NCI-H69 (cell line): ENCODE measurements at places on chromosomes 5 and 9.

DNA sequence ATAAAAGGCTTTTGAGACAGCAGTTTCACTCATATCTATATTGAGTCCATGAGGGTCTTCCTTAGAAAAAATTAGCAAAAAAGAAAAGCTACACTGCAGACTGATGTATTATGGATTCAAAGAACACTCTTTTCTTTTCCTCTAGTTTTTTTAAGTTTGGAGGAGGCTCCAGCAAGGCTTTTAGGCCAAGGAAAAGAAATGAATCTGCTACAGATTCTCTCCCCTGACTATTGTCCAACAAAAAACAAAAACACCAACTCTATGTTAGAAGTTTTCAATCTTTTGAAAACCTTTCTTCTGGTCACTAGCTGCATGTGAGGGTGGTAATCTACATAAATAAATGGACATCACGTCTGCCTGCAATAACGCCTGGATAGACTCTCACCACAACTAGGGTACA is 310.4 kb downstream of the ARL15 start:
- no peak for DNase-seq

DNA sequence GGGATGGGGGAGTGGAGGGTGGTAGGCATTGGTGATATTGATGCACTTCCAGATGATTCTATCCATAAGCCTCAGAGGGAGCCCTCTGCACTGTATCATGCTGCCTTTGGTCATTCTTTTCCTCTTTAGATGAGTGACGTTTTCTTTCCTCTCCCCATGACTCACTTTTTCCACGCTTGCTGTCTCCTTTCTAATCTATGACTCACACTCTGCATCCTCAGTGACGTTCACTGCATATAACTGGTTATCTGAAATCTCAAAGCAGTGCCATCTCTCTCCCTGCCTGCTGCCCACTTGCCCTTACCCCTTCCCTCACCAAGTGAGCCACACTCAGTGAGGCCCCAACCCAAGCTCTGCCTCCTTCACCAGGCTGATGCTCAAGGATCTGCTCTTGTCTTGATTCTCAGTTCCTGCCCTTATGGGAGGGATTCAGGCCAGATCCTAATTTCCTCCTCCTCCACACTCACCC is 31.6 kb downstream of the PTGS1 start:
- DNase-seq, result no peak

DNA sequence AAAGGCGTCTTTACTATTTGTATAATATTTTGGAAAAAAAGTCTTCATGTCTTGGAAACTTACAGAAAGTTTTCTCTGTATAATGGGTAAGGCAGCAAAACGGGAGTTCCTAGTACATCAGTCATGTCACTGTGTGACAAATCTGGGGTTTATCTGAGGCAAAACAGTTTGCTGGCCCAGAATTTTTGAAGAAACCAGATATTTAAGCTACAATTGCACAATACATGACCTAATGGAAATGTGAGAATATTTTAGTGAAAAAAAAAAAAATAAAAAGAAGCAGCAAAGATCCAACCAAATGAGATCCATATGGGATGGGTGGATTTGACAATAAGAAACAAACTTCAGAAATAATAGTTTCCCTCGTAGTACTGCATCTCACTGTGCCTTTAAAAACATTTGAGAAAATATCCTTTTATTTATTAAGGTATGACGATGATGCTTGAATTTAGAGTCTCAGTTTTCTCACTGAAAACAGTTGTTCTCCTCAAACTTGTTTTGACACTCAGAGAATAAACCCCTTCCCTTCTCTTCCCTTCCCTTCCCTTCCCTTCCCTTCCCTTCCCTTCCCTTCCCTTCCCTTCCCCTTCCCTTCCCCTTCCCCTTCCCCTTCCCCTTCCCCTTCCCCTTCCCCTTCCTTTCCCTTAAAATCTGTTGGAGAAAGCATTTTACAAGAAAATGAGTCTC is 180.5 kb upstream of the TUT7 start:
- no peak for DNase-seq

- no peak for DNase-seq
These were observed 12.8 kb downstream of the PAEP start for GRCh38 chr9:135574331-135574730.

GRCh38 chr5:75340714-75341478 is 3.9 kb downstream of the HMGCR start:
- DNase-seq, result no peak

GRCh38 chr9:34072868-34073590 is 24.3 kb upstream of the UBAP2 start:
- DNase-seq, result peak; percentile 72

GRCh38 chr9:99563364-99563763 is 258.3 kb upstream of the NR4A3 start:
- DNase-seq, result peak; percentile 21

- no peak for DNase-seq
These were observed 90.7 kb downstream of the RAD23B start for GRCh38 chr9:107373809-107374208.

DNA sequence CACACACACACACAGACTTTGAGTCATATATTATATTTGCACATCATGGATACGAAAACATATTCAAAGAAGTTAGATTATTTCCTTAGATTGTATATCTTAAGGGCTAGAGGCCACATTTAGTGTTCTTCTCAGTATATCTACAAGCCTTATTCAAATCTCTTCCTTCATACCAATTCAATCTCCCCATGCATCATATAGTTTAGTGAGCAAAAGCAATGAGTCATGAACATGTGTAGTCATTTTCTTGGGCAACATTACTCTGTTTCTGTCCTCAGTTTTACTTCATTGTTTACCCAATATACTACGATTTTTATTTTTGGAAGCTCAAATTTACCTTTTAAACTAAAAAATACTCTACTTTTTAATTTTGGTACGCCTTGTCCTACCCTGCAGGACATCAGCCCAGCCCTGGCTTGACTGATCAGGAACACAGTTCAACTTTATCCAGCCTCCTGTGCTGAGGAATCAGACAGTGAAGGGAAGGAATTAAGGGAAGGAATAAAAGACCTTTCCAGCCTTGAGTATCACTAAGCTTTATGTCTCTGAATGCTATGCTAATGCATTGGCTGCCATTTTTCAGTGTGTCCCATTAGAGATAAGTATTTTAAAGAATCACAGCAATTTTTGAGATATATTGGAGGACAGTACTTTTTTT is 101.7 kb upstream of the FST start:
- DNase-seq, result no peak

- no peak for DNase-seq
These were observed 12.2 kb downstream of the TMEFF1 start for GRCh38 chr9:100485196-100485595.

GRCh38 chr9:127867356-127868277 is 9.9 kb downstream of the AK1 start:
- DNase-seq, result no peak

GRCh38 chr9:137694962-137695875 is 76.4 kb downstream of the EHMT1 start:
- no peak for DNase-seq
